ENCODE measurements at places on chromosomes 3 and 15.

DNA sequence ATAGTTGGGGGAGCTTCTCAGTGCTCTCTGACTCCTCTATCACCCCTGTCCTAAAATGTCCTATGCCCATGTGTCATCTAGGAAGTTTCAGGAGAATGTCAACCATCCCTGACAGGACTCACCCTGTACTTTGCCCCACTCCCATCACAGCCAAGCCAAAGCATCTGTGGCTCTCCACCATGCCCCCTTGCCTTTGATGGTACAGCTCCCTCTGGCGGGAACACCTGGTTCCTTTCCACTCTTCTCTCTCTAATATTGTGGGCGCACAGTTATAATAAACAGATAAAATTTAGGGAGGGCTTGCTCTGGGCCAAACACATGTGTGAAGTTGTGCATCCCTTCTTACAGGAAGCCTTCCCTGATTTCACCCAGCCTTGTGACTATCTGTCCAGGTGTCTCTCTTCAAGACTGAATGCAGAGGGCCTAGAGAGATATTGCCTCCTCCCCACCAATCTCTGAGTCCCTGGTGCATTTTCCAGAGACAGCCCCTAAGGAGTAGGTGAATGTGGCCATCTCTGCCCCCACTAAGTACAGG, 62.8 kb downstream of the ISG20 start:
- DNase-seq, result no peak

DNA sequence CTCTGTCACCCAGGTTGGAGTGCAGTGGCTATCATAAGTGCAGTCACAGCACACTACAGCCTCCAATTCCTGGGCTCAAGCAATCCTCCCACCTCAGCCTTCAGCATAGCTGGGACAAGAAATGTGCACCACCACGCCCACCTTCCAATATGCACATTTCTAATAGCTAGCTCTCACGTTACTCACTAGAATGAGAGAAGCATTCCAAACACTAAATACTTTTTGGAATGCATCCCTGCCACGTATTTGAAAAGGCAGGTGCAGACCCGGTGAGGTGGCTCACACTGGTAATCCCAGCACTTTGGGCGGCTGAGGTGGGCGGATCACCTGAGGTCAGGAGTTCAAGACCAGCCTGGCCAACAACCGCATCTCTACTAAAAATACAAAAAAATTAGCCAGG, 7.6 kb upstream of the TCF12 start:
- DNase-seq, result no peak

DNA sequence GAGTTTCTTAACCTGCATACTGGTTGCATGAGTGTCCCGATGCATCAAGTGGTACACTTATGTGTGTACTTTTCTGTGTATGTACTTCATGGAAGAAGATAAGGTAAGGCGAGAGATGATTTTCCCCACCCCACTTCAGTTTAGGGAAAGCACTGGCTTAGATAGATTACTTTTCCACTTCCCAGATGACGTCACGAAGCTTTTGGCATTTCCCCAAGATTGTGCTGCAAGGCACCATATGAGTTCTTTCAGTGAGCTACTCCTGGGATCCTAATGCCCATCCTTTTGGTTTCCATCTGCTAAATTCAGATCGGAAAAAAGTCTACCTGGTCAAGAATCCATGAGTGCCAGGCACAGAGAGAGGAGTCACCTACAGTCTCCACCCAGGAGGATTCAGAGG, 4.5 kb downstream of the IL17RB start:
- no peak for DNase-seq

GRCh38 chr15:75161917-75162414, 39.7 kb upstream of the C15orf39 start:
- no peak for DNase-seq

DNA sequence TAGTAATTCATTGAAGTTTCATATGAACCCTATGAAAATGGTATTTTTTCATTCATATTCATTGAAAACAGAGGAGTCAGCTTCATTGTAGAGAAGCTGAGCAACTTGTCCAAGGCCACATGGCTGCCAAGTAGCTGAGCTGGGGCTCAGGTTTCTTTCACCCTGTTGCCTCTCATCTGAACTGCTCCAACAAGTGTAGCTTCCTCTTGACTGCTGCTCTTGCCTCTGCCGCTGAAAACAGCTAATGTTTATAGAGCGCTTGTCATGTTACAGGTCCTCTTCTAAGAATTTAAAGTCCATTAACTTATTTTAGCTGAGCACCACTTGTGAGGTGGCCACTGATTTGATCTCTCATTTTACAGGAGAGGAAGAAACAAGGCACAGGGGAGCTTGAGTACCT, 81.1 kb downstream of the PDCD6IP start:
- DNase-seq, result no peak

DNA sequence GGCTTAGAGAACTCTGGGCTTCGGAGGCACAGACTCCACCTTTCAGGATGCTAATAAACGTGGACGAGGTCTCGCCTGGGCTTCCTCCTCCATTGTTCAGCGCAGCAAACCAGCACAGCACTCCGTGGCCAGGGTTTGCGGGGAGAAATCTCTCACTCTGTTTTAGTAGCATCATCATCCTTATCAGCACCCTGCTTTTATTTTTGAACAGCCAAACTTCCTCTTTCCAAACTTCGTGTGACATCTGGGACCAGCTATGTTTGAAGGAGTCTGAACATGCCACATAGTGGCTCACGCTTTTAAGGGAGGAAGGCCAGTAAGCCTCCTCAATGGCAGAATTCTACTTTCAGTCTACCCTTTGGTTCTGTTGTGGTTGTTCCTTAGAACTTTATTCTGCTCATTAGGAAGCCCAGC, 149.0 kb downstream of the PGPEP1L start:
- no peak for DNase-seq

DNA sequence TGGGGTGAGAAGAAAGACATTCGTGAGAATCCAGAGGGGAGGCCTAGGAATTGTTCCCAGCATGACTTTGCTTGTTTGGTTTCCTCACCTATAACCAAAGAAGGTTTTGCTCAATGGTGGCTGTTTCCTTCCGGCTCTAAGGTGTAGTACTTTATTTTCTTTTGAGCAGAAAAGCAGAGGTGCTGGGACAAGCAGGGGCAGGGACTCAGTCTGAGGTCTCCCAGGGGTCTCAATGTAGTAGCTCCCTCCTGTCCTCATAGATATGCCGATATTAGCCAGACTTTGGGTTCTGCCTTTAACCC, 41.6 kb downstream of the ZBTB38 start:
- DNase-seq, result no peak

DNA sequence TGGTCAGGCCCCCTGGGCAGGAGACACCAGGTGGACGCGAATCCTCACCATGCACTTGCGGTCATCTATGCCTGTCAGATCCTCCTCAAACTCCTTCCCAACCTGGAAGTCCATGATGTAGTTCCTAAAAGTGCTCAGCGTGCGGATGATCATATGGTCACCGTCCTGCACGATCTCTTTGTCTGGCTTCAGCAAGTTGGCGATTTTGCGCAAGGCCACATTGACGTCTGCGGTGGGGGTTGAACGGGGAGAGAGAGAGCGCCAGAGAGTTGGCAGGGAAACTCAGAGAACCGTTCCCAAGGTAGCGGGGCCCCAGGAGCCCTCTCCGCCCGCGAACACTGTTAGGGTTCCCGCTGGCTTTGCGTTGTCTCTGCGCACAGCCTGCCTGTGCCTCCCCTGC, 809 bp downstream of the RBP1 start:
- DNase-seq, result no peak

GRCh38 chr3:24522146-24522579, 27.5 kb upstream of the THRB start:
- no peak for DNase-seq

GRCh38 chr15:74253211-74253921, 17.2 kb downstream of the CCDC33 start:
- DNase-seq, result no peak

DNA sequence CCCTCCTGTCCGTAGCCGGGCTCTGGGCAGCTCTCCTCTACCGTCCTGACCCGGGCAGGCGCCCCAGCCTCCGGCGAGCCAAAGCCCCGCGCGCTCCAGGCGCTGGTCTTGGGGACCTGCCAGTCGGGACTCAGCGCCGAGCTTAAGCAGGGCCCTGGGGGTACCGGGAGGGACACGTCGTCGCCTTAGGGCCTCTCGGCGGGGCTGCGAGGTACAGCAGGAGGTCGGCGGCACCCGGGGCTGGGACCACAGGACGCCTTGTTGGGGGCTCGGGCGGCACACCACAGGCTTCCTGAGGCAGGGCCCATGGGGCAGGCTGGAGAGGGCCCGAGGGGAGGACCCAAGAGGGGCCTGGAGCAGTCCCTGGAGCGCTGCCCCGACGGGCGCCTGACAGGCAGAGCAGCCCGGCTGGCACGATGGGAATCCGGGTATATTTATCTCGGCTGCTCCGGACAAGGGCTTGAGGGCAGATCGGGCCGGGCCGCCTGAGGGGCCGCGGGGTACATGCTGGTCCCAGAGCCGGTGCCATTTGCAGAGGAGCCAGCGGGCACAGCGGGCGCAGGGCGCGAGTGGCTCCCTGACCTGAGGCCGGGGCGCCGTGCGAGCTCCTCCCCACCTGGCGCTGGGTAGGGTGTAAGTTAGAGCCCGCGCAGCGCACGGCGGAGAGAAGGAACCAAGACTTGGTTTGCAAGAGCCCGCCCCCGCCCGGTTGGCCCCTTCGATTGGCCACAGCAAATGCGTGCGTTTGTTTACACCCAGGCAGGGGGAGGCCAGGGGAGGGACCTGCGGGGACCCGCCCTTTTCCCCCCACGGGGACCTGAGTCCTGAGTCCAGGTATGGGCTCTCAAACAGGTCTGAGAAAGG, 574 bp downstream of the SLC38A3 start:
- peak; percentile 24 for DNase-seq

DNA sequence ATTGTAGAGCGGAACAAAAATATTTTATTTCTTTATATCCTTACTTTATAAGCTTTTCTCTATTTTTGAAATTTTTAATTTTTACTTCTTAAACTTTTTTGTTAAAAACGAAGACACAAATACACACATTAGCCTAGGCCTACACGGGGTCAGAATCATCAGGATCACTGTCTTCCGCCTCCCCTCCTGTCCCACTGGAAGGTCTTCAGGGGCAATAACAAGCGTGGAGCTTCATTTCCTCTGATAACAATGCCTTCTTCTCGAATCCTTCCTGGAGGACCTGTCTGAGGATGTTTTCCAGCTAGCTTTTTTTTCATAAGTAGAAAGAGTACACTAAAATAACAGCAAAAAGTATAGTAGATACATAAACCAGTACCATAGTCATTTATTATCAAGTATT, 77.7 kb upstream of the DGKG start:
- DNase-seq, result no peak

DNA sequence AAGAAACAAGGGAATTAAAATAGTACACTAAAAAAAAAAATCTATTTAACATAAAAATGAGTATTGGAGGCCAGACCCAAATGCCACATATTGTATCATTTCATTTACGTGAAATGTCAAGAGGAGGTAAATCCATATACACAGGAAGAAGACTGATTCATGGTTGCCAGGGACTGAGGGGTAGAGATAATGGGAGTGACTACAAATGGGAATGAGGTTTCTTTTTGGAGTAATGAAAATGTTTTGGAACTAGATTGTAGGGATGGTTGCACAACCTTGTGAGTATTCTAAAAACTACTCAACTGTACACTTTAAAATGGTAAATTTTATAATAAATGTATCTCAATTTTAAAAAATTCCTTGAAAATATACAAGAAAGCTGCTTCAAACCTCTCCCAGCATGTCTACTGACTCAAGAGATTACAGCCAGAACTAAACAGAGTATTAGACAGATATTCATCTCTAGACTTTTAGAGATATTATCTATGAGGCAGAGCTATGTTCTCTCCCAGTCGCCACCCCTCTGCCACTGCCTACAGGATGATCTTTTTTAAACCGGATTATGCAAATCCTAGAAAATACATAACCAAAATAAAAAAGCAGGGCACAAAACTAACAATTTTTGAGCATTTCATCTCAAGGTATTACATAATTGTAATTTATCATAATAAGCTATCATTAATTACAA, 6.2 kb downstream of the HLTF start:
- DNase-seq, result no peak

DNA sequence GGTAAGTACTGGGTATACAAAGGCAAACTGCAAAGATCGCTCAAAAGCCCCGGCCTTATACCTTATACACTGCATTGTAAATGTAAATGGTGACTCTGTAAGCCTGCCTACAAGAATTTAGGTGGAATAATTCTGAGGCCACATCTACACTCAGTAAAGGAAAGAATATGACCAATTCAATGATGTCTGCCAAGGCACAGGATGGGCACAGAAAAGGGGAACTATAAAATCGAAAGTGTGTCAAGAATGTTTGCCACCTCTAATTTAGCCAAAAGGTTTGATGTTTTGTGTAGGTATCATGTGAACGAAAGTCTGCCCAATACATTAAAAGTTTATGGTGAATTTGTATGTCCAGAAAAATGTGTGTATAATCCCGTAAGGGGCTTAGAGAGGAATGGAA, 96.1 kb downstream of the FOXP1 start:
- no peak for DNase-seq

GRCh38 chr15:75589071-75589470, 10.0 kb upstream of the PTPN9 start:
- DNase-seq, result no peak

DNA sequence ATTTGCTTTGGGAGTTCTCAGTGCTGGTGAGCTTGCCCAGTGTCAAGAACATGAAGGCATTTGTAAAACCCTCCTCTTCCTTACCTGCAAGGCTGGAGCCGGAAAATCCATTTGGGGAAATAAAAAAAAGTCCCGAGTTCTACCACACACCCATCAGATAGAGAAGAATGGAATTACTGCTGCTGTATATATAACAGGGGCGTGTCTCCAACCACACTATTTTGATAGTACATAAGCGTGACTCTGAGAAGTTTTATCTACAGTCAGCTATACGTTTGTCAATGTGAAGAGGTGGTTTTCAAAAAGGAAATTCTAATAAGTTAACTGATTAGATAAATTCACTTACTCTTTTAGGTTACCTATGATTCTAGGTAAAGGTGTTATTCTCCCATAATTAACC, 1.3 kb upstream of the CPA3 start:
- no peak for DNase-seq

- no peak for DNase-seq
Observed at GRCh38 chr15:73843787-73844186, 29.6 kb upstream of the TBC1D21 start.
